ENCODE measurements at places on chromosomes 16 and 17.
A peak's percentile ranks its signal among the peaks of the same experiment; 100 is the strongest.

- DNase-seq = no peak
These were observed 23.9 kb upstream of the FASN start for GRCh38 chr17:82121660-82122629.

DNA sequence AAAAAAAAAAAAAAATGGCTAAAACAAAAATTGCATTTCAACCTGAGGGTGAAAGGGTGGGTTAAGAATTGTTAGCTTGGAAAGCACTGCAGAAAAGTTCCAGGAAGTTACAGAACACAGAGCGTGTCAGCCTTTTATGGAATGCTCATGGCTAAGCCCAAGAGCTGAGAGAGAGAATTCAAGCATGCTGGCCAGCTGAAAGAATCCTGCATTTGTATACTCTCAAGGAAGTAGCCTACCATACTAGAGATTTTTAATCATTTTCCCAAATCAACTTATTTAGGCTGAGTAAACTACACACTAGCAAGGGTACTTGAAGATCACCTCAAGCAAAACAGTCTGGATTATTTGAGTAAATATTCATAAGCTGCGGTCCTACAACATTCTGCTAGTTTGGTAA, 153.9 kb downstream of the KCNJ2 start:
- no peak for DNase-seq

- no peak for DNase-seq
These were observed 41.7 kb downstream of the ANKFY1 start for GRCh38 chr17:4221899-4222659.

DNA sequence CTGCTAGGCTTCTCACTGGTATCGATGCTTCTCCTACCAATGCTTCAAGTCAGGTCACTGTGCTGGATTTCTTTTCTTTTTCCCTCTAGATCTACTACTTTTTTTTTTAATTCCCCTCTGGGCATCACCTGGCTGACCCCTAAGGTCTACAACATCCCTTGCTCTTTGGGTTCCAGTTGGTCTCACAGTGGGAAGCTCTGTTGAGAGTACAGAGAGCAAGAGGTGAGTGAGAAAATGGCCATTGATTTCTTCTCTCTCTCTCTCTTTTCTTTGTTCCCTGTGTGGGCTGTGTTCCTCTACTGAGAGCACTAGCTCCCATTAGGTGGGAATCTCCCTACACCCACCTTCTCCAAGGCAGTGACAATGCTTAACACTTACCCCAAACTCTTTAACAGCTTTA, 413.4 kb downstream of the KCNJ2 start:
- DNase-seq = no peak

DNA sequence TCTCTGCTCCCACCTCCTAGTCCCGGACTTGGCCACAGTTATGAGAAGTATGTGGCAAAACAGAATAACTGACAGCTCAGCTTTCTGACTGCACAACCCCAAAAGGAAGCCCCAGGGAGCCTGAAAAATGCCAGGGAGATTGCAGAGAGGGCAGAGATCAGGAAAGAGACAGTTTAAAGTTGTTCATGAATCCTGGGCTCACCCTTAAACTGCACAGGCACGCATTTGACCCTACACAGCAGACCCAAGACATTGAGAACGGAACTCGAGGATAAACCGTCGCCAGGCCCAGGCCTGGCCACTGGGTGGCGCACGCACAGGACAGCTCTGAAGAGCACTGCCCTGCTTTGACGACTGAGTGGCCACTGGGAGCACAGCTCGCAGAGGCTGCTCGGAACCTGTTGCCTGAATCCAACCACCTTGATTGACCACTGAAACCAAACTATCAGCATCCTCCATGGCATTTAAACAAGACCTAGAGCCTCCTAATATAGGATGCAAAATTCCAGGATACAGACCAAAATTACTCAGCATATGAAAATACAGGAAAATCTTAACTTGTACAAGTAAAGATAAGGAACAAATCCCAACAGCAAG, 114.0 kb downstream of the C16orf95 start:
- DNase-seq = peak; percentile 91

GRCh38 chr16:48247311-48247710, at the start of gene ABCC11:
Gene ABCC11 (minus strand): TSS chr16:48247539. CDS start chr16:48231921, 15,618 bp downstream.
- DNase-seq = no peak

DNA sequence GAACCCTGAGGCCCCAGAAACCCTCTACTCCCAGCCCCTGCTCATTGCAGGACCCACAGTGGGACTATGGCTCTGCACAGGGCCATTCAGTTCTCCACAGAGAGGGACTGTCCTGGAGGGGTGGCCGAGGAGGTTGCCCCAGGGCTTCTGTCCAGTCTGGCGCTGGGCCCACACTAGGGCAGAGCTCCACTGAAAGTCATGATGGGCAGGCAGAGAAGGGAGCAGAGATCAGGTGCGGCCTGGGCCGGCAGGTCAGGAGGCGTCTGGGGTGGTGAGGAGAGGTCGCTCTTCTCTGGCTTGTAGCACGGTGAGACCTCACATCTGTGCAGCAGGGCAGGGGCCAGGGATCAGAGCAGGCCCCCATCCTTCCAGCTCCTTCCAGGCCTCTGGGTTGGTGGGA, 13.0 kb upstream of the PIK3R6 start:
- no peak for DNase-seq

- no peak for DNase-seq
These were observed 40.2 kb upstream of the BHLHA9 start for GRCh38 chr17:1229900-1230501.

DNA sequence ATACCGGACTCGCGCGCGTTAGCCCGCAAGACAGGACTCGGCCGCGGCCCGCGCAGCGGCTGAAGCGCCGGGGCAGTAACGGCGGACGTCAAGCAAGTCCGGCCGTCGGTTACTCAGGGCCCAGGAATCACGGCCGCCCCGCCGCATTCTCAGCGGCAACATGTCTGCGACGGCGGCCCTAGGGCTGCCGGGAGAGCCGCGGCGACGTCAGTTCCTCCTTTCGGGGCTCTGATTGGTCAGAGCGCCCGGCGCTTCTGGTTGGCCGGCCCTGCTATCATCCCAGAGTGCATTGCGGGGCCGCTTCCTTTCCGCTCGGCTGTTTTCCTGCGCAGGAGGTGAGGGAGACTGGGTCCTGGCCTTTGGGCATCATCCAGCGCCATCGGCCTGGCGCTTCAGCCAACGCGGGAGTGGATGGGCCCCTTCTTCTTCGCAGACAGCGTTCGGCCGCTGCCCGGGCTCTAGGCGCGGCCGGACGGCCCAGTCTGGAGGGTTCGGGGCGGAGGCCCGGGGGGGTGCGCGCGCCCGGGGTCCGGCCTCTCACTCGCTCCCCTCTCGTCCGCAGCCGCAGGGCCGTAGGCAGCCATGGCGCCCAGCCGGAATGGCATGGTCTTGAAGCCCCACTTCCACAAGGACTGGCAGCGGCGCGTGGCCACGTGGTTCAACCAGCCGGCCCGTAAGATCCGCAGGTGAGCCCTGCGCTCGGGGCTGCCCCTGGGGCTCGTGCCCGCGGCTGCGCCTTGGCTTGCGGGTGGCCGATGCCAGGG, at the start of gene RPL13:
RPL13 (plus strand) TSS at position 305 of the 764 bp plus-strand sequence; CDS start at position 583, 278 bp downstream.
- DNase-seq = peak; percentile 98

- no peak for DNase-seq
These were observed 540.4 kb upstream of the CDH11 start for GRCh38 chr16:65662256-65662655.

- no peak for DNase-seq
These were observed 1.1 kb downstream of the PLLP start for GRCh38 chr16:57283214-57283958.

DNA sequence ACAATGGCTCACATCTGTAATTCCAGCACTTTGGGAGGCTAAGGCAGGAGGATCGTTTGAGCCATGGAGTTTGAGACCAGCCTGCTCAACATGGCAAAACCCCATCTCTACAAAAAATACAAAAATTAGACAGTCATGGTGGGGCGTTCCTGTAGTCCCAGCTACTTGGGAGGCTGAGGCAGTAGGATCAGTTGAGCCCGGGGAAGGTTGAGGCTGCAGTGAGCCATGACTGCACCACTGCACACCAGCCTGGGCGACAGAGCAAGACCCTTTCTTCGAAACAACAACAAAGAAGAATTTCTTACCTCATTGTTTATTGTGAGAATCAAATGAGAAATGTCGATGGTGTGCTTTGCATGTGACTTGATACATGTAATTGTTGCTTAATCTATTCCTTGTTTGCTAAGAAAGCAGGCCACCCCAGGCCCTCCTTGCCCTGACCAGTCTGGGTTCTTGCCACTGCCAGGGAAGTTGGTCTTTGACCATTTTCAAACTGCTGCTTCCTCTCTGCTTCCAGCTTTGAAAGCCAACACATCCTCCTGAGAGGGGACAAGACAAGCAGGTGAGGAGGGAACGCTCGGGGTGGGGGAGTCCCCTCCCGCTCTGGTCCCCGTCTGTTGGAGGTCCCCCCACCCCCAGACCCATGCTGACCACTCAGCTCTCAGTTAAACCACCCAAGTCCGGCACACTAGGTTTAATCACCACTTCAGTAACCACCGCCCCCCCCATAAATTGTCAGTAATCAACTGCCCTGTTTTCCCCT, 47.3 kb upstream of the CPNE2 start:
- no peak for DNase-seq

- DNase-seq = no peak
These were observed 46.9 kb downstream of the METRNL start for GRCh38 chr17:83126275-83126811.

- no peak for DNase-seq
These were observed 30.9 kb downstream of the CLTC start for GRCh38 chr17:59650642-59651041.

- peak; percentile 84 for DNase-seq
These were observed 60.6 kb upstream of the KIFC3 start for GRCh38 chr16:57862698-57863433.

GRCh38 chr16:67555795-67556212, 6.5 kb upstream of the CTCF start:
- peak; percentile 33 for DNase-seq

- DNase-seq = peak; percentile 58
These were observed 121.3 kb upstream of the CACNG5 start for GRCh38 chr17:66713533-66714042.

All from ACHN (cell line).